ENCODE measurements at places on chromosomes 6 and 20.

GRCh38 chr6:1162367-1163275 is 149.3 kb upstream of the FOXQ1 start:
- DNase-seq, result no peak

GRCh38 chr6:120553353-120553752 is 780.9 kb downstream of the TBC1D32 start:
- DNase-seq, result no peak

GRCh38 chr20:47572105-47572729 is 70.5 kb downstream of the NCOA3 start:
- no peak for DNase-seq

- DNase-seq, result no peak
These were observed 972 bp downstream of the RNF8 start for GRCh38 chr6:37354526-37355384.

GRCh38 chr6:170049641-170050561 is 241.0 kb downstream of the DLL1 start:
- DNase-seq, result peak; percentile 29

- DNase-seq, result no peak
These were observed 333.3 kb upstream of the HSF2 start for GRCh38 chr6:122066200-122066599.

DNA sequence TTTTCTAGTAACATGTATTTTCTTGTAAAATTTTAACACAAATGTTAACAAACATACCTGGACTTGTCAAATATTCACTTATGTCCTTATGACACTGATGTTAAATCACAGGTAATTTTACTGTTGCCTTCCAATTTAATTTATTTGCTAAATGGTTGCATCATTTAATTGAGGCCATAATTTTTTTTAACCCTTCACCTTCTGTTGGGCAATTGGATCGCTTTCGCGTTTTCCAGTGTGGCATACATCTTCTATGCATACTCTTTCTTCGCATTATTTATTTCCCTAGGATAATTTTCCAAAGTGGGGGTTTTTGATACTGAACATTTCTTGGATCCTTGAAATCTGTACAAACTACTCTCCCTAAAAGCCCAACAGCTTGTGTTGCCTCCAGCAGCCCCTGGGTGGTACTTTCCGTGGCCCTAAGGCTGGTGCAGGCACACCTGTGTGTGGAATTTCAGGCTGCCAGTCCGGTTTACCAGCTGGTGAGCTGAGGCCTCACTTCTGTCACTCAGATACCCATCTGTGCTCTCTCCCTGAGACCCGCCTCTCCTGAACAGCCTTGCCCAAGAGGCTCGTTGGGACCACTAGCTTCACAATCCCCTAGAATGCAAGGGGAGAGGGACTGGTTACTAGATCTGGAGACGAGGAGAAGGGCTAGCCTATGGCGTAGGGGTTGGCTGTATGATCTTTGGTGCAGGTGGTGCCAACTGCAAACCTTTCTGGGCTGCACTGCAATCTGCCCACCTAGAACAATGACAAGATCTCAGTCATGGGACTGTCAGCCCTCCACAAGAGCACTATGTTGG is 11.2 kb upstream of the C20orf144 start:
- no peak for DNase-seq

GRCh38 chr20:63969838-63970713 is at the start of gene ZNF512B:
Gene ZNF512B, minus strand, starts transcription at chr20:63969930. Its CDS starts 1,980 bp downstream, at chr20:63967950.
- DNase-seq, result peak; percentile 12

DNA sequence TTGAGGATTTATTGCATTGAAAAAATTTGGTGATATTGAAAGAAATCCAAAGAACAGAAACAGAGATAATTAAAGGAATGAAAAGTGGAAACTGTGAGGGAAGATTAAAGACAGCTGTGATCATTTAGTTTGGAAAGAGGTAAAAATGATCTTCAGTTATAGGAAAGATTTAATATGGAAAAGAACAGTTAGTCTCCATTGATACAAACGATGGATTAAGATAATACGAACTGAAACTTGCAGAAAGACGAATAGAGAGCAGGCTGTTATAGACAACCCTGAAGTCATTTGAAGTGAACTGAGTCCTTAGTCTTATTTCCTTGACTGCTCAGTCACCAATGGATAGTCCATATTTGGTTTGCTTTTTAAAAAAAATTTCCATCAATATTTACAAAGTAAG is 360.0 kb downstream of the NKAIN2 start:
- DNase-seq, result no peak

- DNase-seq, result no peak
These were observed 47.1 kb downstream of the STX7 start for GRCh38 chr6:132465530-132466485.

DNA sequence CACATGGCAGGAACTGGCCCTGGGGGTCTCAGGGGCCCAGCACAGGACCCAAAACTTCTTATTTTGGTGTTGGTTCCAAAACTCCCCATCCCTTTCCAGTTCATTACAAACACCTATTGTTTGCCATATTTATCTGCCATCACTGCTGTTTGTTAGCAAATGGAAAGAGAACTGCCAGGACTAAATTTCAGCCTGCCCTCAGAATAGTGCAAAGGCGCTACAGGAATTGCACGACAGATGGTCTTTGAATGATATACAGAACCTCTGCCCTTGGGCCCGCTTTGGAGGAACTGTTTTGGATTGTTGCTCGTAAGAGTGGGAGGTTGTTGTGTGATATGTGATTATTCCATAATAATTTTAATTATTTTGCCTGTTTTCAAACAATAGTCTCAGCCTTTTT is 199.0 kb upstream of the FBXL4 start:
- no peak for DNase-seq

GRCh38 chr6:169654598-169655391 is 47.0 kb downstream of the WDR27 start:
- peak; percentile 58 for DNase-seq

DNA sequence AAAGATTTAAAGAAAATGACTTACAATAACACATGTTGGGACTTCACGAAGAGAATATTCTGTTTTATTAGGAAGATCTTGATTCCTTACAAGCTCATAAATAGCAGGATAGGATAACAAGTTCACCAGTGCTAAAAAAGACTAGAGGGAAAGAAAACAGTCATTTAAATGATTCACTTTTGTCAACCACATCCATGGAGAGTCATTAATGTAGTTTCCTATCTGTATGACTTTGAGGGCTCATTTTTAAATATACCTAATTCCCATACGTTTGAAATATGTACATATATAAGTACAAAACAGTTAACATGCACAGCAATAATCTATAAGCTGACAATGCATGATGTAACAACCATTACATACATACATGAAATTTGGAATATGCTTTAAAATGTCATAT is 111.1 kb downstream of the TBC1D32 start:
- DNase-seq, result no peak

DNA sequence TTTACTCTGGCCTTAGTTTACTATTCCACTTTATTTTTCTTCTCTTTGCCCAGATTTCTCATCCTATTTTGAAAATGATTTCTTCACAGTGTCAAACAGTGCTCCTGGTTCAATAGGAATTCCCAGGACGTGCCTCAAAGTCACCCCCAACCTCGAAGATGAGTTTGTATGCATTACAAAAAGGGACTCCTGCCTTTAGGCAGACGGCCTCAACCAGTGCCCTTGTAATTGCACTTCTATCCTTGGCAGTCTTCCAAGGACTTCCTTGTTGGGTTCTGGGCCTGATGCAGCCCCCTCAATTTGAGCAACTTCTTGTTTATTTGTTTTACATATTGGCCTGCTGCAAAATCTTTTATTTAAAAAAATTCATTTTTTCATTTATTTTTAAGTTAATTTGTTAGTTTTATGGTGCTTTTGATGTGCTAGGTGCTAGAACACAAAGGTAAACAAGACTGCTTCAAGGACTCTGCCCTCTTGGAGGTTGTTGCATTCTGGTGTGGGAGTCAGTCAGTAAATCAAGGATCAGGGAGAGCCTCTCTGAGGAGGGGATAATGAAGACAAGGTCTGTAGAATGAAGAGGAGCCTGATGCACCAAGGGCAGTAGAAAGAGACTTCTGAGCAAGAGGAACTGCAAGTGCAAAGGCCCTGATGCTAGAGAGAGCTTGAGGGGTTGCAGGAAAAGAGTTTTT is 181.5 kb upstream of the LAMP5 start:
- no peak for DNase-seq

- no peak for DNase-seq
These were observed 46.7 kb upstream of the CARMIL1 start for GRCh38 chr6:25232479-25232878.

DNA sequence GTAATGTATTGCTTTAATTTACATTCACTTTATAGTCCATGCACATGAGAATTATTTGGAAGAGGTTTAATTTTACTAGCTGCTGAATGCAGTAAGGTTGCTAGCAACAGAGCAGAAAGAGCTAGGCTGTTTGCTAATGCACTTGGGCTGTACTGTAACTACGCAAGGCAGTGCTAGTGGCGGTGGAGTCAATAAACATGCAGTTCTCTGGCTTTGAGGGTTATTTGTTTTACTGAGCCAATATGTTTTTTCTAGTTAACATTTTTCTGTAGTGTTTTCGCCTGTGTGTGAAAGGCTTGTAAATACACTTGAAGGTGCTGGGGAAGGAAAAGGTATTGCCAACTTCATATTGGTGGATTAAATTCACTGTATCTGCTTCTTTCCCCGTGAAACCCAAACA is 112.8 kb downstream of the BTBD3 start:
- no peak for DNase-seq

GRCh38 chr20:47489448-47489872 is 12.2 kb upstream of the NCOA3 start:
- no peak for DNase-seq

- peak; percentile 81 for DNase-seq
These were observed 26.8 kb downstream of the MANBAL start for GRCh38 chr20:37316116-37316774.

DNA sequence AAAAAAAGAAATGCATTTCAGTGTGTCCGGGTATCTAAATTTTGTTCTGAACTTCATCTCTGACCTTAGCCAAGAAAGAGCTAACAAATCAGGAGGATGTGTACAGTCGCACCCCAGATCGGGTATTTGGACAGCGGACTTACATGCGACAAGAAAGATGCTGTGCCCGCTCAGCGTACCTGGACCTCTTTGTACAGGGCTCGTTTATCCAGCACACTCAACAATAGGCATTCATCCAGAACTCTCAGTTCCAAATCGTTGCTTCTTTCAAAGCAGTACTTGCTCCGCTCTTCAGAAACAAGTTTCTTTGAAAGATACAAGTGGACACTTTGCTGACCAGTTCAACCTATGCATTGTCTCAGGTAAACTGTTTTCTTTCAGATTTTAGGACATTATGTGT is 191.7 kb downstream of the LY86 start:
- no peak for DNase-seq

GRCh38 chr6:45423111-45423823 is 45.5 kb upstream of the SUPT3H start:
- DNase-seq, result no peak

DNA sequence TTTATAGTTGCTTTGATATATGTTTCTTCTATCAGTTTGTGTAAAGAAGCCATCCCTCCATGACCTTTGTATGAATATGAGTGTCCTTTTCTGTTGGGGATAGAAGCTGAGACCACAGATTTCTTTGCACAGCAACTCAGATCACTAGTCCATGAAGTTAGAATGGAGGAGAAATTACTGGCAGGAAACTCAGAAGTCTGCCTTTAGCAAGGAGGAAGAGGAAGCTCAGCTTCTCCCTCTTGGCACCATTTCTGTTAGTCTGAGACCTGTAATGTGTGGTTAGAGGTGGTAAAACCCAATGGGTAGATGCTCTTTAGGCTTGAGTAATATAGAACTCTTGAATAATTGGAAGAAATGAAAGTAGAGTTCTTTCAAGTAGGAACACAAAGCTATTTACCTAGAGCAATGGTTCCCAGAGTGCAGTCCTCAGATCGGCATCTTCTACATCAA is 995.3 kb upstream of the FLRT3 start:
- no peak for DNase-seq

- DNase-seq, result no peak
These were observed 87.0 kb upstream of the ADGRF1 start for GRCh38 chr6:47129129-47129528.

DNA sequence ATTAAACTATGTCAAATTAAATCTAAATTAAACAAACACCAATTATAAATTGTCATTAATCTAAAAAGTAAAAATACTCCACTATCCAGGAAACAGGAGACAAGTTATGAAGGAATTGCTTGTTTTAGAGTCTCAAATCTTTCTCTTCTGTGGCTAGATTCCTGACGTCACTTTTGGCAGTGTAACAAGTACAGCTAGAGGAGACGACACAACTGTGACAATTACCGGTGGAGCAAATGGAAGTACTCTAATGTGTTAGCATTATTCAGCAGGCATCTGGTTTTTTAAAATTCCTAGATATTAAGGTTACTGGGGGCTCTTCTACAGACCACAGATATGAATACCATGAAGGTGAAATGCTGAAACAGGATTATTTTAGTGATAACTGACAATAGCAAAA is 1042.7 kb downstream of the EPHA7 start:
- DNase-seq, result no peak

DNA sequence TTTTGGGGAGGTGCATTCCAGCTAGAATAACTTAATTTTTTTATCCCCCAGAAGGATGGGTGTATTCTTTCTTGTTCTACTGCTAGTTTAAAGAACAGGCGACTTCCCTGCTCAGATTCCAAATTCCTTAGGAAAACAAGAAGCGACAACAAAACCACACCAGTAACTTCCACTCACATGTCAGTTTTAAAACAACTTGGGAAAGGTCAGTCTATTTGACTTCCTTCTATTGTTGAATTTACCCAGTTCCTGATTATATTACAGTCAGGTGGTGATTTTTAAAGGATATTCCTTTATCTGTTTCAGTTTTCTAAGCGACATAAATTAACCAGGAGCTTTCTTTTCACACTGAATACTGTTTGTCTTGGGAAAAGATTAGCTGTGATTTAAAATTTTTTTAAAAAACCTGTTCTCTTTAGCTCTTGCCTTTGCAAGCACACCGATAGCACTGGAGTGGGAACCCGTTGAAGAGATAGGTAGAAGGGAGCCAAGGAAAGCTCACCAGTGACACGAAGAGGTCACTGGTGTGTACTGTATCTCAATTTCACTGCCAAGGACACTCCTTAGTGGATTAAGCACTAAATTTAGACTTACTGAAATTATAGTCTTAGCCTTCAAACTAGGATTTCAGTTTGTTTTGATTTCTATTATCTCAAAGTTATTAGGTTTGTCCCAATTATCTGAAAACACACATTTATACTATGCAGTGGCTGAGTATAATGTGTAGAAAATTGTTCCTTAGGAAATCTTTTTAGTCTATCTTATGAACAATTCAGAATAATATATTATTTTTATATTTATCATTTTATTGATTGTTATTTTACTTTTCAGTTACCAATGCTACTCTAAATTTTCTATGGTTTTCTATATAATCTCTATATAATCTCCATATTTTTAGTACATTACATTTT is 22.3 kb downstream of the MARCKS start:
- DNase-seq, result peak; percentile 86

- peak; percentile 99 for DNase-seq
These were observed 79.8 kb downstream of the KIF13A start for GRCh38 chr6:17907406-17908229.

GRCh38 chr20:53934421-53935343 is 135.7 kb downstream of the BCAS1 start:
- DNase-seq, result peak; percentile 75
